ENCODE measurements at places on chromosomes 13 and 19.

DNA sequence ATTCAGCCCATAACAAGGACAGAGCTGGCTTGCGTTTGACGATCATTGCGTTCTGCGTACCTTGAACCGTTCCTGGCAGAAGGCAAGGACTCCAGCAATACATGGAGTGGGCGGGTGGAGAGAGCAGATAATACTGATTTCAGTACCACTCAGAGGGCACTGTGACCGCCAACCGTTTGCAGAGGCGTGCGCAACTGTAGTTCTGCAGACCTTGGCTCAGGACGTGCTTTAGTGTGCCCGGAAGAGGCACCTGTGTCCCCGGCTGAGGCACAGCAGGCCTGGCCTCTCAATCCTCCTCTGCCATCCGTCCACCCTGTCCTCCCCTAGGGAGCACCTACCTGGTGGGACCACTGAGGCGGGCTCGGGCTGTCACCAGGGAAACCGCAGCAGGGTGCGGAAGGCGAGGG, 117.6 kb upstream of the USP29 start:
- no peak for DNase-seq

DNA sequence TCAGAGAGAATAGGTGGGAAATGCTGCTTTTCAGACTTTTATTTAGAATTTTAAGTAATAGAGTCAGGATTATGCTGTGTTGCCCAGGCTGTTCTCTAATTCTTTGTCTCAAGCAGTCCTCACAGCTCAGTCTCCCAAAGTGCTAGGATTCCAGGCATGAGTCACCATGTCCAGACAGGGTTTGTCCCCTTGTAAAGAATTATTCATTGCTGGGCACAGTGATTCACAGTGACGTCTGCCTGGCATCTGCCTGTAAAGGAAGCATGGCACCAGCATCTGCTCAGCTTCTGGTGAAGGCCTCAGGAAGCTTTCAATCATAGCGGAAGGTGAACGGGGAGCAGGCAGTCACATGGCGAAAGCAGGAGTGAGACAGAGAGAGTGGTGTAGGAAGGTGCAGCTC, 17.7 kb downstream of the ZNF763 start:
- DNase-seq = no peak

DNA sequence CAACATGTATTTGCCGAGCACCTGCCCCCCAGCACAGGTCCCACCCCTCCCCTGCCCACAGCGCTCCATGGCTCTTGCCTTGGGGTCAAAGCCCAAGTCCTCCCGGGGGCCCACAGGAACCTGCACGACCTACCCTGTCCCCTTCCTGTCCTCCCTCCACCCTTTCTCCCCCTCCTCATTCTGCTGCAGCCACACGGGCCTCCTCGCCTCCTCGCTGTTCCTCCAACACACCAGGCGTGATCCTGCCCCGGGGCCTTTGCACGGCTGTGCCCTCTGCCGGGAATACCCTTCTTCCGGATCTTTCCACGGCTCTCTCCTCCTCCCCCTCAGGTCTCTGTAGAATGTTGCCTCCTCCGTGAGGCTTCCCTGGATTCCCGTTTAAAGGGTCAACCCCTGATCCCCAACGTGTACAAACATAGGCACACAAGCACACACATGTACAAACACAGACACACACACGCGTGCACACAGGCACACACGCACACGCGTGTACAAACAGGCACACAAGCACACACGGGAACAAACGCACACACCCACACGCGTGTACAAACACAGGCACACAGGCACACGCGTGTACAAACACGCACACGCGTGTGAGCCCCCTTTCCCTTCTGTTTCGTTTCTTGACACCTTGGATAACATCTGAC, 2.8 kb downstream of the MADCAM1 start:
- DNase-seq = no peak

GRCh38 chr13:77383097-77383496, 56.2 kb upstream of the MYCBP2 start:
- DNase-seq = no peak

DNA sequence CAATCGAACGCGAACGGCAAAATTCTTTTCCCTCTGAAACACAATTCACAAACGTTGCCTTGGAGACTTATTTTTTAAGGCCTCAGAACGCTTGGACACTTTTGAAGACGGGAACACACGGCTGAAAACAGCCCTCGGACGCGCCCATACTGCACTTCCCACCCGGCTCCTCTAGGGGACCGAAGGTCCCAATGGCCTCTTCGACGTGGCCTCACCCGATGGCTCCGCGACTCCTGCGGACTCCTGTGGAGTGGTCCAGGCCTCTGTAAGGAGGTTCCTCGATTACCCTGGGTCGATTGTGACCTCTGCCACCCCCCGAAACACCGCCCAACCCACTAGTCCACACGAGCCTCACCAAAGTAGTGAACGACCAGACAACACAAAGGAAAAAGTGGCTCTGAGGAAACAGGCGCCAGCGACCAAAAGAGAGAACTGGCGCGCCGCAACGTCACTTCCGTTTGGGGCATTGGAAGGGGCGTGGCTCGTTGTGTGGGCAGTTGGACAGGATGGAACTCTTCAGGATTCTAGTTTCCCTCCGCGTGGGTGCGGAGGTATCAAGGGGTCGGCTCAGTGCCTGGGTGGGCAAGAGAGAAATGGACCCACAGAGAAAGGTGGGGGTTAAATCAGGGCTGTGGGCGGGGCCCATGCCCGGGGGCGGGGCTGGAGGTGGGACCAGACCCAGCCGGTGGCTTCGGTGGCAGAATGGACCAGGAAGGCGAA, at the start of gene ZNF560:
ZNF560 (minus strand) TSS at position 434 of the 720 bp plus-strand sequence. CDS start 23,303 bp downstream, outside the sequence.
- no peak for DNase-seq

DNA sequence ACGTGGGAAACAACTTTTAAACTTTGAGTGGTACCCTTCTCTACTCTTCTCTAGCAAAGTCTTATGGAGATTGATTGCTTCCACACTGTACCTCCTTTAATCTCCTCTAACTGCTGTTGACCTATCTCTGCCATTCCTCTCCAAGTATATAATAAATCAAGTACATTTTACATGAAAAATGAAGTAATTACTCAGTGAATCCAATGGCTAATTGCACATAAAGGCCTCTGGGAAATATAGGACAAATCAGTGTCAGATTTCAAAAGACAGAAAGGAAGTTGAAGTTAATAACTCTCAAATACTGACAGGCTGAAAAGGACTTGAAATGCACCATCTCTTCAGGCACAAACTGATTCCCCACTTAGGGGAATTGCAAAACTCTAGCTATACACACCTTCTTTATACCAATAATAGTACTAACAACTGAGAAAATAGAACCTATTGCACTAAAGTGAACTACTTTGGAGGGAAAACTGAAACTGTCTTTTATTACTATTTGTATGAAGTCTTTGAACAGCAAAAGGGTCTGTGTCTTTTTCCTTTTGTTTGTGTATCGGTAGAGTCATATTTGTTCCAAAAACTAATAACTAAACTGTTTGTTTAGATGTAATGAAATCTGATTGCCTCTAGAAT, 701.1 kb downstream of the PCDH9 start:
- DNase-seq = no peak

- DNase-seq = peak; percentile 78
Measured at GRCh38 chr19:14434543-14435319, 1.6 kb downstream of the PKN1 start.

DNA sequence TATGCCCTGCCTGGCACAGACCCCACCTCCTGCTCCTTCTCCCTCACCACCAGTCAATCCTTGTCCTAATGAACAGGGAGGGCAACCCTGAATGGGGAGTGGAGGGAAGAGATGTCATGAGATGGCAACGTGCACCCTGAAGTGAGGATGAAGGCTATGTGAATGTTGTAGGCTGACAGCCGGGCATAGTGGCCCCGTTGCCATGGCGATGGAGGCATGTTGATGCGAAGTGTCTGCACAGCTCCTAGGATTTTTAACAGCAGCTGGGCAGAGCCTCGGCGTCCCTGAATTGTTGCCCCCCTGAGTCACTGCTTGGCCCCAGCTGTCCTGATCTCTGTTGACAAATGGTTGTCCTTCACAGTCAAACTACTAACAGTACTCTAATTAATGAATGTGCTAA, 4.8 kb upstream of the ALOX5AP start:
- no peak for DNase-seq

- no peak for DNase-seq
Measured at GRCh38 chr13:27465611-27466010, 15.2 kb upstream of the MTIF3 start.

GRCh38 chr19:48196321-48196763, 25.9 kb downstream of the ZSWIM9 start:
- DNase-seq = no peak

DNA sequence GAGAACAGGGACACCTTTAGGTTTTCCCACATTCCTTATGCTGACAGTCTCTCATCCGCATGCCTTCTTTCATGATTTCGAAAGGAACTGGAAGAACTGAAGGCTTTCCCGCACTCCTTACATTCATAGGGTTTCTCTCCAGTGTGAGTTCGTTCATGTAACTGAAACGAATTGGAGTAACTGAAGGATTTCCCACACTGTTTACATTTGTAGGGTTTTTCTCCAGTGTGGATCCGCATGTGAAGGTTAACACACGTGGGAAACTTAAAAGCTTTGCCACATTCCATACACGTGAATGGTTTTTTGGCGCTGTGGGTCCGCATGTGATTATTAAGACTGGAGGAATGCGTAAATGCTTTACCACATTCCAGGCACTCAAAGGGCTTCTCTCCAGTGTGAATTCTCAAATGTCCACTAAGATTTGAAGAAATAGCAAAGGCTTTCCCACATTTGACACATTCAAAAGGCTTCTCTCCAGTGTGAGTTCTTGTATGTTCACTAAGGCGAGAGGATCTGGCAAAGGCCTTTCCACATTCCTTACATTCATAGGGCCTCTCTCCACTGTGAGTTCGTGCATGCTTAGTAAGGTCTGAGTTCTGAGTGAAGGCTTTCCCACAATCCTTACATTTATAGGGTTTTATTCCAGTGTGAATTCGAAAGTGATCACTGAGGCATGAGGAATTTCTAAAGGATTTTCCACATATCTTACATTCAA, 22.0 kb downstream of the ZNF266 start:
- no peak for DNase-seq

GRCh38 chr19:35462476-35462953, 14.5 kb downstream of the FFAR2 start:
- DNase-seq = peak; percentile 36

GRCh38 chr13:83183439-83184149, 698.7 kb downstream of the SLITRK1 start:
- DNase-seq = no peak

DNA sequence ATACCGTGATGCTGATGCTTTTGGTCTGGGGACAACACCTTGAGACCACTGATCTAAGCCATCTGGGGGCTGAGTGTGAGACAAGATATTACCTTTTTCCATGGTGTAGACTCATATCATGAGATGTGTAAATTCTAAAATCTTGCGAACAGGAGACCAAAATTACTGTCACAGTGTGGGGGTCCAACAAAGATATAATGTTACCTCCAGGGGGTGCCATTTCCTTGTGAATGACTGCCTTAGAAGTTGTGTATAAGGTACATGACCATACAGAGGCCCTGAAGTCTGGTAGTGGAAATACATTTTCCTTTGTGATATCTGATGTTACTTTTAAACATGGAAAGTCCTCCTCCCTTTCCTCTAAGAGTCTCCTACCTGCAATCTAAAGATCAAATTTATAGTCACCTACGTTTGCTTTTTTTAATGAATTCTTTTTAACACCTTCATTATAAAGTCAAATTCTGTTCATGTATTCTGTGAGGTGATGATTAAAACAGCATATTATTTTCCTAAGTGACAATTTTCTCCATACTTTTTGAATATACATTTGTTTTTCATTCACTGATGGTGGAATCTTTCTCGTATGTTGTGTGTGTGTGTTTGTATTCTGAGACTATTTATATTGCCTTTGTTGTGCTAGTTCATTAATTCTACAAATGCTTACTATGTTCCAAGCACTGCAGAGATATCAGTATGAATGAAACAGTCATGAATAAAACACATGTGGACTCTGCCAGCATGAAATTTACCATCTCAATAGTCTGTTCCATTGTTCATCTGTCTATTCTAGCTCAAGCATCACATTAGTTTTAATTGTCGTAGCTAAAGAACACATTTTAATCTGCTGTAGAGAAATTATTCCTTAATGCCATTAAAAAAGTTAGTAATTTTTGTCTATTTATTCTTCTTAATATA, 113.7 kb downstream of the RFC3 start:
- DNase-seq = no peak

- no peak for DNase-seq
Measured at GRCh38 chr13:49938314-49938713, 2.2 kb upstream of the SPRYD7 start.

GRCh38 chr19:46579361-46579879, 21.7 kb upstream of the CALM3 start:
- peak; percentile 5 for DNase-seq

DNA sequence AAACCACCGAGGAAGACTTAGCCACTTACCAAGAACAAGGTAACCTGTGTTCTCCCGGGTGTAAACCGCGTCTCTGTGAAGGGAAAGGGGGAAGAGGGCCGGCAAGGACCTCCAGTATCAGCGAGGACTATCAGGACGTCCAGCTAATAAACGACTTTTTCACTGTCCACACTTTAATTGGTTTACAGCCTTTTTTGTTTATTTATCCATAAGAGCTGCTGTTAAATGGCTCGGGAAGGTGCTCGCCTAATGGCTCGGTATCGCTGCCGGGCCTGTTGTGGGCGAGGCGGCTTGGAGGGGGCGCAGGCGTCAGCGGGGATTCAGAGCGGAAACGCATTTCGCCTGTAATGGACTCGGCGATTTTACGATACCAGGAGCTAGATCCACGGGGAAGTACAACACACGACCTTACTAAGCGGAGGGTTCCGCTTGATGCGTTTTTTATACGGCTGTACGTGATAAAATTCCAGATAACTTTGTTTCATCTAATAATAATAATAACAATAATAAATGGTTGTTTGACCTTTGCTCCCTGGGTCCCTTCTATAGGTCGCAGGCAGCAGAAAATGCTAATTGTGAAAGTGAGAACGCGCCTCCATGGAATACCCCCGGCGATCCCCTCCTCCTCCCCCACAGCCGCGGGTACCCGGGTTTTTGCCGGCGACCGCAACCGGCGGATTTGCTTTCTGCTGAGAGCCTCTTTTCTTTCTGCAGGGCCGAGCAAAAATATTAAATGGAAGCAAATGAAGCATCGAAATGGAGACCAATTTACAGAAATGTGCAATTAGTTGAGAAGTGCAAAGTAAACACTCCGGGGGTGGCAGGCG, 2.5 kb upstream of the PDX1 start:
- no peak for DNase-seq

- no peak for DNase-seq
Measured at GRCh38 chr13:53060840-53061490, 32.4 kb downstream of the OLFM4 start.

DNA sequence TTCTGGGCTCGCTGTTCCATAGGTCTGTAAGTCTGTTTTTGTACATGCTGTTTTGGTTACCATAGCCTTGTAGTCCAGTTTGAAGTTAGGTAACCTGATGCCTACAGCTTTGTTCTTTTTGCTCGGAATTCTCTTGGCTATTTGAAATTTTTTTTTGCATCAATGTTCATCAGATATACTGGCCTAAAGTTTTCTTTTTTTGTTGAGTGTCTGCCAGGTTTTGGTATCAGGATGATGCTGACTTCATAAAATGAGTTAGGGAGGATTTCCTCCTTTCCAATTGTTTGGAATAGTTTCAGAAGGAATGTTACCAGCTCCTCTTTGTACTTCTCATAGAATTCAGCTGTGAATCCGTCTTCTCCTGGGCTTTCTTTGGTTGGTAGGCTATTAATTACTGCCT, 397.8 kb upstream of the HTR2A start:
- no peak for DNase-seq

- no peak for DNase-seq
Measured at GRCh38 chr13:68810660-68811059, 1297.0 kb upstream of the ATXN8OS start.

Data from CD4-positive, alpha-beta T cell (primary cell).